Fibroblast of skin of left biceps (primary cell): ENCODE measurements at places on chromosomes 12 and 14.
A peak's percentile ranks its signal among the peaks of the same experiment; 100 is the strongest.

DNA sequence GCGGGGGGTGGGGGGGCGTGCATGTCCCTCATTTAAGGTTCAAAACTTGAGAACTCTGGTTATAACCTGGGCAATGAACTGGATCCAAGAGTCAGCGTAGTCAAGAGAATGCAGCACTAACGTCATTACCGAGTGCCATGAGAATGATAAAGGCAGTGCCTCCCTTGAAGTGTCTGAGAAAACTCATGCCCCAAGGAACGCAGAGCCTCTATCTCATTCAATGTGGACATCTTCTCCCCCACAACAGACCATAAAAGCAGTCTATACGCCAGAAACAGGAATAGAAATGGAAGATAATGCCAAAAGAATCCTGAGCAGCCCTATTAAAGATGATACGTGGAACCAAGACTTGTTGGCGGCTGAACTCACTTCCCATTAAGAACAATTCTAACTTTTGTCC, 208.6 kb downstream of the MED13L start:
- no peak for DNase-seq

- DNase-seq: no peak
Observed at GRCh38 chr14:23130871-23131270, 11.8 kb upstream of the CEBPE start.

DNA sequence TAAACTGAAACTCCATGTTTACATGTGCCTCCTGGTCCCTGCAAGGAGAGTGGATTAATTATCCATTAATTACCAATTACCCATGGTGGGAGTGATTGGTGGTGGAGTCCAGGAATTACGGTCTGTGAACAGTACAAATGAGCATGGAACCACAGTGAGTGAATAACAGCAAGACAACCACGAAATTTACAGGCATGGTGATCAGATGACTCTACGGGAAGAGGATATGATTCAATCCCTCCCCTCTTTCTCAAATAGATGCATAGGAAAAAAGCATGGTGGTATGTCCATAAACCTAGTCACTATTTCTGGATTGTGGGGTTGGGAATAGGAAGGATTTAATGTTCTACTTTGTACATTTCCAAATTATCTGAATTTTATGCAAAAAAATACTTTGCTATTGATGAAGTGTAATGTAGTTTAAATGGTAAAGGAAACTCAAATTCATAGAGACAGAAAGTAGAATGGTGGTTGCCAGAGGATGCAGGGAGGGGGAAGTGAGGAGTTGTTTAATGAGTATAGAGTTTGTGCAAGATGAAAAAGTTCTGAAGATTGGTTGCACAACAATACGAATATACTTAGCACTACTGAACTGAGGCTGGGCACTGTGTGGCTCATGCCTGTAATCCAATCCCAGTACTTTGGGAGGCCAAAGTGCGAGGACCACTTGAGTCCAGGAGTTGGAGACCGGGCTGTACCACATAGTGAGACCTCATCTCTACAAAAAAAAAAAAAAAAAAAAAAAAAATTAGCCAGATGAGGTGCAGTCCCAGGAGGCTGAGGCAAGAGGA, 41.2 kb upstream of the C12orf75 start:
- no peak for DNase-seq

DNA sequence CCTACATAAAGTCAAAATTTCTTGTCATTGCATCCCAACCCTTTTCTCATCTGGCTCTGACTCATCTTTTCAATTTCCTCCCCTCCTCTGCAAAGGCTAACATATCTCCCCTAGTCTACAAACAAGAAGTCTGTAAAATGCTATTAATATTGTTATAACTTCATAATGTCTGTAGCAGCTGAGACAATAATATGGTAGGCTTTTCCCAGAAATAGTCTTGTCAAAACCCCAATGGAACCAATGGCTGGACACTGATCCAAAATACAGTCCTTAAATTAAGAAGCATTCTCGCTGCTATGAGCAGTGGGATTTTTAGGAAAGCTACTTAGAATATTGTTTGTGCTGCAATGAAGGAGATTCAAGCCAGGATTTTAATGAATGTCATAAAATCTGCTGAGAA, 131.4 kb downstream of the KLHL28 start:
- no peak for DNase-seq

GRCh38 chr14:21913759-21914158, 240.1 kb upstream of the OR4E1 start:
- DNase-seq: no peak

DNA sequence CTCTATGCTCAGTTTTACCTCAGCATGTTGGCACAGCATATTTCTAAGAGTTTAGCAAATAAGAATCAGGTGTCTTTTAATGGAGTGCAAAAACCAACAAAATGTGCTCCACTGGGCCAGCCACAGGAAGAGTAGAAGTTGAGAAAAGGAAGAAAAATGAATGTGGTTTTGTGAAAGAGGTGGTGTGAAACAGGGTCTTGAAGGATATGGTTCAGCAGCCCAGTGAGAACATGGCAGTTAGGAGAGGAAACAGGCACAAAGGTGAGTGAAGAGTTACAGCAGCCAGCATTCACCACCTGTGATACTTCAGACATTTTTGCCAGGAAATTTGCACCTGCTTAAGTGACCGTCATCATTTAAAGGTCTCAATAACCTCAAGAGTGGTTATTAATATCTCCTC, 2.4 kb downstream of the STAB2 start:
- DNase-seq: no peak

DNA sequence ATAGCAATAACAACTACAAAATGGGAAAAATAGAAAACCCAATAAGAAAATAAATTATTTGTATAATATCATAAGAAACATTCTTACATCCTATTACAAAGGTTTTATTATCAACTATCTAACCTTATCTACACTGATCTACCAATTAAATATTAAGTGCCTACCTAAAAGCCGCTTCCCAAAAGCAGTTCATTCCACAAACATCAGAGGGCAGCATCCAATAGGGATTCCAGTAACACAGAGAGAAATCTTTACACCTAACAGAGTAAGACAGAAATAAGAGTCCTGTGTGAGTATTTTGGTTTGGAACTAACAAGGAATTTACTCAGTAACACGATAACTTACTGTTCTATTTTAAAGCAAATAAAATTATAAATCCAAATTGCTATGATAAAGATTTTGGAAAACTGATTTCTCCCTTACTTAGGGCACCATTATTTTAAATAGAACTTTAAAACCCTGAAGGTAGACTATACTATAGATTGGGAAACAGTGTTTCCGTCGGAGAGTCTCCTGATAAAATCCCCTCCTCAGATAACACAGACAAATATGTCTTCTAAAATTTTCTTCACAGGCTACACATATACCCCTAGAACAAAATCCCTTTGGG, 15.0 kb downstream of the GXYLT1 start:
- DNase-seq: peak; percentile 45

DNA sequence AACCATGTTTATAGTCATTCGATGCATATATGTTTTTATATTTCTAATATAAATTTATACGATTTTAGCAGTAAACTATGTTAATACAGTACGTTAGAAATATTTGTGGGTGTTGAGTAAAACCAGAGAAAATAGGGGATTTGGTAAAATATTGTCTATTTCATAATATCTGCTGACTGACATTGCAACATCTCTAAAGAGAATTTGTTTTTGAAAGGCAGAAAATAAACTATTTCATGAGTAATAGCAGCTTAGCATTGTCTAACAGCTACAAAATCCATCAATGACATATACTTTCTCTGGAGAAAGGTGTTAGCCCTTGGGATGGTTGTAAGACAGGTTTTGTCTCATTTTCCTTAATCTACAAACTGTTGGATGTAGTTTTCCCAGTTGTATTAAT, 144.9 kb downstream of the PDE3A start:
- no peak for DNase-seq

DNA sequence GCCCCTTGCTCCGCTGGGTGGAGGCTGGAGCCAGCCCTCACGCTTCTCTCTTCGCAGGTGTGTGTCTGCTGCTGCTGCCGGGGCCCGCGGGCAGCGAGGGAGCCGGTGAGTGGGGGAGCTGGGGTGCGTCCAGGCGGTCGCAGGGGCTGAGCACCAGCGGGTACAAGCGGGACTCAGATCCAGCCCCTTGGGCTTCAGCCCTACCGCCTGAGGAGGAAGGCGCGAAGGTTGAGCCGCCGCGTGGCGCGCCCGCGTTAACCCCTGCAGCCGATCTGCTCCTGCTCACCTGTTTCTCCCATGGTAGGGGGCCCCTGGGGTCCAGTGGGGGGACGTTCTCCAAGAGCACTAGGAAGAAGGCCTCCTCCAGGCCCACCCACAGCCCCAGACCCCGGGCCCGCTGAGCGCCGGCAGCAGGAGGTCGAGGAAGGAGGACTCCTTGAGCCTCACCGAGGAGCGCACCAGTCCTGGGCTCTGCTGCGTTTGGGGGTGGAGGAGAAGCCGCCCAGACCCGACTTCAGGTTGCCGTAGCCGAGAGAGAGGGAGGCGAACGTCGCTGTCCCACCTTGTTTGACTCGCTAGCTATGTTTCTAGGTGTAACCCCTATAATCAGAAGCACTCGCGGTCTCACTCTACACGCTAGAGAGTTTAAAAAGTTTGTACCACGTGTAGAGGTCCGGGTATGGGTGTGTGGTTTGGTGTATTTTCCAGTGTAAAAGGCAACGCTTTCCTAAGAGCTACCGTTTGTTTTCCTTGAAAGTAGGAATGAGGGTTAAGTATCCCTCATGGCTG, 834 bp downstream of the COCH start:
- no peak for DNase-seq

DNA sequence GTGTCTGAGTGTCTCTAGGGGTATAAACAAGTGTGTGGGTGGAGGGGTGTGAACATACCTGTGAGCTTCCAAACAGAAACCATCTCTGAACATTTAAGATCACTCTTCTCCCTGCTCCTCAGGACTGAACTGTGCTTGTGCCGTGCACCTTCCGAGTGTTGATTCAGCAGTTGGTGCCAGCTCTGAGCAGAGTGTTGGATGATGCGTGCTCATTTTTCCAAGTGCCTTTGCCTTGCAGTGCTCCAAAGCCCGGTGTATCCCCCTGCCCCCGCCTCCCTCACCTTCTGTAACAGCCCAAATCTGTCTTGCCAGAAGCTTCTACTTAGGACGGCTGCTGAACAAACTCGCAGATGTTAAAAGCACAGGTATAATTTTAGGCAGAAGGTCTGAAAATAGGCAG, 4.4 kb downstream of the WSCD2 start:
- DNase-seq: no peak

DNA sequence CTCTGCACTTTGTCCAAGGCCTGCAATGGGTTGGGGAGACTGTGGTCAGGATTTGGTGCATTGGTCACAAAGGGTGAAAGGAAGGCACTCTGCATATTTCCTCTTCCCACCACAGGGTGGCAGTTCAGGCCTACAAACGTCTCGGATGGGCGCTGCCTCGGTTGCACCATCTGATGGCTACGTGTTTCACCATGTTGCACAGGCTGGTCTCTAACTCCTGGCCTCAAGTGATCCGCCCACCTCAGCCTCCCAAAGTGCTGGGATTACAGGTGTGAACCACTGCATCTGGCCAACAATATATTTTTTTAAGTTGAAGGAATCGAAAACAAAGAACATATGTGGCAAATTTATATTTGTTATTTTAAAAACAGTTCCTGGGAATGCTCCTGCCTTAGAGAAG, 35.1 kb downstream of the TMBIM6 start:
- DNase-seq: peak; percentile 46

- DNase-seq: peak; percentile 26
Observed at GRCh38 chr14:33796356-33796755, 154.5 kb downstream of the EGLN3 start.
